Lung (tissue), 17 donors: ENCODE measurements at places on chromosomes 12 and 14.

- peak; percentile 51 for DNase-seq
Measured at GRCh38 chr14:55073856-55074255, 22.4 kb downstream of the MAPK1IP1L start.

GRCh38 chr12:47715877-47716548, 9.3 kb downstream of the ENDOU start:
- no peak for DNase-seq

- DNase-seq, result no peak
Measured at GRCh38 chr12:24780697-24781368, 168.1 kb downstream of the BCAT1 start.

GRCh38 chr14:86430853-86431252, 900.9 kb downstream of the FLRT2 start:
- DNase-seq, result peak; percentile 33

DNA sequence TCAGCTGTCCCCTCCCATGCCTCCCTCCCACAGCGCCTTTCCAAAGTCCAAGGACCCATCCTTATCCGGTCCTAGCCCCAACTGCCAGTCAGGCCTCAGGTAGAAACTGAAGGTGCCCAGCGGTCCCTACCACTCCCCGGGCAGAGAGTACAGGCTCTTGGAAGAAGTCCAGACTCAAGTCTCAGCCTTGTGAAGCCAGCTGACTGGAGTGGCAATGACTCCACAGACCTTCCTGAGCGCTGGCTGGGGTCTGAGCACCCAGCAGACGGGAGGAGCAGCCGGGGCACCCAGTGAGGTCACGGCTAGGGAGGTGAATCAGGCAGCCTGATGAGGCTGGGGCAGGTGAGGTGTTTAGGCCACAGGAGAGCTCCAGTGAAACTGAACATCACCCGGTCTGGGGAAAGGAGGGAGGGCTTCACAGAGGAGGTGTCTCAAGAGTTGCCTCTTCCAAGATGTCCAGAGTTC, 60.0 kb downstream of the ITPK1 start:
- no peak for DNase-seq

- no peak for DNase-seq
Measured at GRCh38 chr12:28552251-28552970, 362.2 kb downstream of the CCDC91 start.

DNA sequence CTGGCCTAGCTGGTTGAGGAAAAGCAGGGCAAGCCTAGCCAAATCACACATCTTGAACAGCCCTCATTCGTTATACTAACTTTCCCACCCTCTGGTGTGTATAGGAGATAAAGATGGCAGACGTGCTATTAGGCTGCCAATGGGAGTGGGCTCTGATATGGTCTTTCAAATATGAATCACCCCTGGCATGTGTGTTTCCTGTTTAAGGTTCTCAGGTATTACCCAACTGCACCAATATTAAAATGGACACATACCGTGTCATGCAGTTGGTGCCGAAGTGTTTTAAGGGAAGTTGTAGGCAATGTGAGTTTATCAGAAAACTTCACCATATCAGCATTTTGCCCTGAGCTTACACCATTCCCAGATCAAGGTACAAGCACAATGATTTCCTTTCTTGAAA, 33.4 kb downstream of the CHST11 start:
- DNase-seq, result no peak

GRCh38 chr14:106776395-106776983, 1250.1 kb downstream of the TMEM121 start:
- DNase-seq, result no peak
